ENCODE measurements at places on chromosomes 13 and 19. TPM values are rescaled to one million over a fixed set of nuclear protein-coding genes. Genes with fewer than 3 reads are reported as not detected.

DNA sequence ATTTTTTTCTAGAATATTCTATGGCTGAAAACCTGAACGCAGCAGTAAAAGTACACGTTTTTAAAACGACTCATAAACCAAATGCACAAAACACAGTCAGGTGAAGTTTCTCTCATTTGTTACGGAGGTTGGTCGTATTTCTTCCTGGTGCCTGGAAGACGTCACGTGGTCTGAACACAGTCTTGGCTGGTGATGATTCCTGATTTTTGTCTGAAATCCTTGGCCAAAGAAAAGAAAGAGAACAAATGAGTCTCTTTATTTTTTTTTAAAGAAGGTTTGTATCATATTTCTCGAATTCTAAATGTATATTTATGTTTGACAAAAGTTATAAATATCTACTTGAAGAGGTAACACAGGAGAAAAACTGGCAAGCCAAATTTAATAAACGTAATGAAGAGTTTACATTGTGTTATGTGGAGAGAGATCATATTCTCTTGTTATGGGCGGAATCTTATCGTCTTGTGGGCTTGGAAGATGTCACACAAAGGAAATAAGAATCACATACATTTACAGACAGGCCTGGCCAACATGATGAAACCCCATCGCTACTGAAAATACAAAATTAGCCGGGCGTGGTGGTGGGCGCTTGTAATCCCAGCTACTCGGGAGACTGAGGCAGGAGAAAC, 10.0 kb upstream of the PNMA8A start:
- DNase-seq, result no peak
- peaks cover 42% of the 10 kb centered on the region for H3K27me3 ChIP-seq
- H3K27ac ChIP-seq, result no peak overlapping the region
- H3K4me1 ChIP-seq, result no peaks in the 10 kb centered on the region
- H3K4me3 ChIP-seq, result no peak overlapping the region

GRCh38 chr19:7687177-7687576, 6.5 kb downstream of the TRAPPC5 start:
- peak; percentile 15 for DNase-seq
- no peak overlapping the region for H3K4me3 ChIP-seq
- no peaks in the 10 kb centered on the region for H3K27me3 ChIP-seq
- H3K4me1 ChIP-seq, result peaks cover 26% of the 10 kb centered on the region

DNA sequence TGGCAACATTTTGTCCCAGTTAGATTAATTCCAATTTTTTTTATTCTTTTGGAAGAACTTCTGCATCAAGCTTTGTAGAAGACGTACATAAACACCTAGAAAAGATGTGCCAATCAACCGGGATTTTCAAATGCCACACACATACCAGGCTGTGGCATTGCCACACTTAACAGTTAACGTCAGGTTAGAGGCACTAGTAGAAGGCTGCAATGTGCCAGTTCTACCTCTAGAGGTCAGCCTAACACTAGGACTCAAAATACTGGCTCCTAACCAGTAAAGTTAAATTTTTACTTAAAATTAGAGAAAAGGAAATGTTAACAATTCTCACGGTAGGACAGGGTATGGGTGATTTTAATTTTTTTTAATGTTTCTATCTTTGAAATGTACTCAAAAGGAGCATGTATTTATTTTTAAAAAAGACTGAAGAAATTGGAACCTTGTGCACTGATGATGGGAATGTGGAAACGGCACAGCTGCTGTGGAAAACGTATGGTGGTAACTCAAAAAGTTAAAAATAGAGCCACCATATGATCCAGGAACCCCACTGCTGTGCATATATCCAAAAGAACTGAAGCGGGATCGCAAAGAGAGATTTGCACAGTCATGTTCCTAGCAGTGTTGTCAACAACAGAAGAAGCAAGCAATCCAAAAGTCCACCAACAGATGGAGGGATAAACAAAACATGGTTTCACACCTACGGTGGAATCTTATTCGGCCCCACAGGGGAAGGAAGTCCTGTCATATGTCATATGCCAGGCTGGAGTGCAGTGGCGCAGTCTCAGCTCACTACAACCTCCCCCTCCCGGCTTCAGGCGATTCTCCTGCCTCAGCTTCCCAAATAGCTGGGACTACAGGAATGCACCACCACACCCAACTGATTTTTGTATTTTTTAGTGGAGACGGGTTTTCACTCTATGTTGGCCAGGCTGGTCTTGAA, 30.3 kb downstream of the CRYL1 start:
- no peak for DNase-seq
- no peak overlapping the region for H3K27ac ChIP-seq
- H3K4me3 ChIP-seq, result no peak overlapping the region
- peaks cover 5% of the 10 kb centered on the region for H3K36me3 ChIP-seq

Gene GARIN5A
- 0.67 TPM for total RNA-seq

- peaks cover 35% of the 10 kb centered on the region for H3K4me1 ChIP-seq
- no peaks in the 10 kb centered on the region for H3K27me3 ChIP-seq
- H3K4me3 ChIP-seq, result peak overlapping the region; percentile 90
- H3K27ac ChIP-seq, result peak overlapping the region; percentile 89
- DNase-seq, result no peak
These were observed 1.2 kb downstream of the GTPBP3 start for GRCh38 chr19:17338433-17339078.

- no peaks in the 10 kb centered on the region for H3K36me3 ChIP-seq
- no peak overlapping the region for H3K27ac ChIP-seq
- H3K4me1 ChIP-seq, result no peaks in the 10 kb centered on the region
- no peak overlapping the region for H3K4me3 ChIP-seq
- DNase-seq, result no peak
These were observed 170.0 kb upstream of the TSHZ3 start for GRCh38 chr19:31519256-31519655.

- H3K27me3 ChIP-seq, result no peaks in the 10 kb centered on the region
- no peak for DNase-seq
- H3K4me3 ChIP-seq, result no peak overlapping the region
- no peak overlapping the region for H3K27ac ChIP-seq
These were observed 149.4 kb upstream of the FBXL3 start for GRCh38 chr13:77176350-77176749.

Gene CYP4F2
- total RNA-seq, result not detected

Gene ZNF468
- 32.9 TPM for total RNA-seq

DNA sequence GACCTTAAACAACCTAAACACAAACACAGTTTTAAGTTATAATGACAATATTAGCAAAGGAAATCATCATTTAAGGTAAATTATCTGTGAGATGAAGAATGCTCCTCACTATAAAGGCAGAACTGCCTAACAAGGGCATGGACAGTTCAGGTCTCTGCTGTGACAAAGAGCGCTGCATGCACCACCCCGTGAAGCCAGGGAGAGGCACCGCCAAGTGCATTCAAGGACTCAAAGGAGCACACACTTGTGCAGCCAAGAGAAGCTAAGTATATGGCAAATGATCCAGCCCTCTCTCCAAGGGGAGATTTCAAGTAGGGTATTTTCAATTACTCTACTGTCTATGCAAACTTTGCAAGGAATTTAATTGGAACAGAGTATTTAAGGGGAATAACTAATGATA, 126.0 kb downstream of the RAP2A start:
- no peaks in the 10 kb centered on the region for H3K36me3 ChIP-seq
- peaks cover 3% of the 10 kb centered on the region for H3K27me3 ChIP-seq
- no peak overlapping the region for H3K27ac ChIP-seq
- DNase-seq, result no peak
- H3K4me3 ChIP-seq, result no peak overlapping the region
- no peaks in the 10 kb centered on the region for H3K4me1 ChIP-seq

DNA sequence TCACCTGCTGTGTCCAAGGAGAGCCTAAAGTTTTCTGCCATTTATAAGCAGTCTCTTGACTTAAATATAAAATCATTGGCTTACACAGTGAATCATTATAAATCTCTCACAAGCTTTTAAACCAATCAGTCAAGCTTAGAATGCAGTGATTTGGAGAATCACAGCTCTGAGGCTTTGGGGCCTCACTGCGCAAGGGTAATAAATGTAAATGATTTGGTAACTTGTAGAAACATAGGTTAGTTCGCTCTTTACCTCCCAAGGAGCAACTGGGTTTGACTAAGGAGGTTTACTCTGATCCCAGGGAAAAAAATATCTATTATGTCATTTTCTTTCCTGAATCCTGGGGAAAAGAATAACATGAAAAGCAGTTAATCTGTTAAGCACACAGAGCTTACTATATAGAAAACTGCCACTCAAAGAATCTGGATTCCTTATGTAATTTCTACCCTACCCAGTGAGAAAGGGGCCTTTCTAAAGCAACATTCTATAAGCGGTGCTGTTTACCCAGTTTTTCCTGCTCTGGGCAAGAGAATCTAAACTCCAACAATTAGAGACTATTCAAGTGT, 128.2 kb downstream of the MZT1 start:
- no peaks in the 10 kb centered on the region for H3K36me3 ChIP-seq
- DNase-seq, result no peak
- no peaks in the 10 kb centered on the region for H3K27me3 ChIP-seq
- H3K27ac ChIP-seq, result no peak overlapping the region

Gene RNF225
- total RNA-seq, result 0.44 TPM

GRCh38 chr13:31875134-31875533, 135.8 kb downstream of the RXFP2 start:
- no peaks in the 10 kb centered on the region for H3K36me3 ChIP-seq
- no peaks in the 10 kb centered on the region for H3K4me1 ChIP-seq
- no peak overlapping the region for H3K27ac ChIP-seq
- no peaks in the 10 kb centered on the region for H3K27me3 ChIP-seq
- H3K4me3 ChIP-seq, result no peak overlapping the region

GRCh38 chr13:36107521-36107920, 23.7 kb downstream of the DCLK1 start:
- H3K27me3 ChIP-seq, result no peaks in the 10 kb centered on the region
- no peaks in the 10 kb centered on the region for H3K36me3 ChIP-seq
- no peak for DNase-seq

DNA sequence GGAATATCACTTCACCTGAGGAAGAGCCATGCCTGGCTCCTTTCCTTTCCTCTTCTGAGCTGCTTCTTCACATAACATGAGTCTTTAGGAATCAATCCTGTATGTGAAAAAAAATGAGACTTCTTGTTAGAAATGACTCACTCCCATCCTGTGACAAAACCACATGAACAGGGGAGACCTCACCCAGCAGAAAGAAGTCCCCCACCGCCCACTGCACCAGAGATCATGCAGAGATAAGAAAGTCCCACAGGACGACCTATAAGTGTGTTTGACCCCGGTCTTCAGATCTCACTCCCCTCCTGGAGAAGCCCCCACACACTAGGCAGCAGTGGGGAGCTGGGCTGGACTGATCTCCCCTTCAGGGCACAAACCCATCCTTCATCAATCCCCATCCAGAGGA, 7.8 kb downstream of the ZNF600 start:
- H3K27ac ChIP-seq, result no peak overlapping the region
- peaks cover 8% of the 10 kb centered on the region for H3K4me1 ChIP-seq
- no peak for DNase-seq

Gene CPAMD8
- 1.8 TPM for total RNA-seq

GRCh38 chr13:74669149-74669548, 534.9 kb upstream of the KLF12 start:
- no peaks in the 10 kb centered on the region for H3K27me3 ChIP-seq
- no peak overlapping the region for H3K27ac ChIP-seq
- no peak for DNase-seq
- H3K4me3 ChIP-seq, result no peak overlapping the region
- no peaks in the 10 kb centered on the region for H3K4me1 ChIP-seq
- no peaks in the 10 kb centered on the region for H3K36me3 ChIP-seq

GRCh38 chr13:64397701-64398100, 2832.4 kb downstream of the PCDH9 start:
- no peak for DNase-seq
- H3K36me3 ChIP-seq, result no peaks in the 10 kb centered on the region
- no peaks in the 10 kb centered on the region for H3K4me1 ChIP-seq

- no peak for DNase-seq
- H3K4me3 ChIP-seq, result peak overlapping the region; percentile 91
- H3K36me3 ChIP-seq, result peaks cover 11% of the 10 kb centered on the region
- peaks cover 34% of the 10 kb centered on the region for H3K4me1 ChIP-seq
These were observed 404 bp upstream of the IL27RA start for GRCh38 chr19:14030997-14031718.

GRCh38 chr13:82961757-82962156, 920.5 kb downstream of the SLITRK1 start:
- no peak overlapping the region for H3K4me3 ChIP-seq
- no peaks in the 10 kb centered on the region for H3K4me1 ChIP-seq
- H3K36me3 ChIP-seq, result no peaks in the 10 kb centered on the region
- DNase-seq, result no peak
- no peaks in the 10 kb centered on the region for H3K27me3 ChIP-seq

Gene AP1M1
- total RNA-seq, result 82.6 TPM

Gene NLRP7
- total RNA-seq, result 0.33 TPM
